Activated T-helper 1 cell treated with anti-CD3 and anti-CD28 coated beads, Interleukin-2, amount 50 U/mL, for 16 hours (primary cell): ENCODE measurements at places on chromosomes 5 and 9.

- no peak for DNase-seq
Measured at GRCh38 chr9:101791938-101792337, 53.5 kb upstream of the GRIN3A start.

DNA sequence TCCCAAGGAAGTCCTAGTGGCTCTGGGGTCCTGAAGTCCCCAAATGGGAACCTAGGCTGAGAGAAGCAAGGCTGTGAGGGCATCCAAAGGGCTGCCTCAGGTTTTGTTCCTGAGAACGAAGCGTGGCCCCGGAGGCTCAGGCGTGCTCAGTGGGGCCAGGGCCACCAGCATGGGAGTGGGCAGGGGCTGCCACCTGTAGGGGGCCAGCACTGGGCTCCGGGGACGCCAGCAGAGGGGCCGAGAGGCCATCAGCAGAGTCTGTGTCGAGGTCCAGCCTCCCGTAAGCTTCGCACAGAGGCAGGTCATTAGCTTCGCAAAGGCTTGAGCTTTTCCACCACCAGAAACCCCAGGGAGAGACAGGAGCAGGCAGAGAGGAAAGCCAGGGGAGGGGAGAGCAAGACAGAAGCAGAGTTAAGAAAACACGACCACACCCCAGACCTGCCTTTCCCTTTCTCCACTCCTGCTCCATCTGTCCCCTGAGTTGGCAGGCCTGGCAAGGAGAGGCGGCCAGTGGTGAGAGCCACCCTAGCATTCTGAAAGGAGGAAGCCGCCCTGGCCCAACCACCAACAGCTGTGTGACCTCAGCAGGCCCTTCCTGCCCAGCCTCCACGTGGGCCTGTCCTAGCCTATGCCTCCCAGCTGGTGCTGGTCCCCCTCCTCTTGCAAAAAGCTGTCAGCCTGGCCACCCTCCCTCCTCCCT, 5.5 kb upstream of the SURF6 start:
- DNase-seq = no peak

GRCh38 chr9:84340535-84340934, at the start of gene SLC28A3:
TSS of gene SLC28A3 (minus strand) at chr9:84340758. CDS start at chr9:84340633, 125 bp downstream.
- DNase-seq = no peak

- DNase-seq = peak; percentile 4
Measured at GRCh38 chr5:758698-759053, 25.9 kb downstream of the ZDHHC11B start.

DNA sequence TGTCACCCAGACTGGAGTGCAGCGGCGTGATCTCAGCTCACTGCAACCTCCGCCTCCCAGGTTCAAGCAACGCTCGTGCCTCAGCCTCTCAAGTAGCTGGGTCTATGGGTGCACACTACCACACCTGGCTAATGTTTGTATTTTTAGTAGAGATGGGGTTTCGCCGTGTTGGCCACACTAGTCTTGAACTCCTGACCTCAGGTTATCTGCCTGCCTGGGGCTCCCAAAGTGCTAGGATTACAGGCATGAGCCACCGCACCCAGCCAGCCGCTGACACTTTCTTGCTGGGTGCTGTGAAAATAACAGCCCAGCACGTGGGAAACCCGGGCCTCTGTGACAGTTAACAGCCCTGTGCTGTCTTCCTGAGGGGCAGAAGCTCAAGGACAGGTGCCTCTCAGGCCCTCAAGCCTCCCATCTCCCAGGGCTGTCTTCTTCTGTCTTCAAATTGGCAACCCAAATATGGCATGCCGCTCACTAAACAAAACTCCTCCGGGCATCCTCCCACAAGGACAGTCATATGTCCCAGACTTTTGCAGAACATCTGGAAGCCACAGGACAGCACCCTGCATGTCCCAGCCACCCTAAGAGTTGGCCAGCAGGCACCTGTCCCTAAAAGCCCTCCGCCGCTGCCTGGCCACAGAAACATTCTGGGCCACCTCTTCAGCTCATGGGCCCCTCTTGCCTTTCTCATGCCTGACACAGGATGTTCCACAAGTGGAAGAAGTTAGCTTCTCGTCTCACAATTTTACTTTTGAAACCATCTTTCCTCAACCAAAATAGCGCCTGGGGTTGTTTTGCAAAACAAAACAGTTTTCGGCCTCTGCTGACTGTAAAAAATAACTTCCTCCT, 233.6 kb downstream of the SYK start:
- no peak for DNase-seq

DNA sequence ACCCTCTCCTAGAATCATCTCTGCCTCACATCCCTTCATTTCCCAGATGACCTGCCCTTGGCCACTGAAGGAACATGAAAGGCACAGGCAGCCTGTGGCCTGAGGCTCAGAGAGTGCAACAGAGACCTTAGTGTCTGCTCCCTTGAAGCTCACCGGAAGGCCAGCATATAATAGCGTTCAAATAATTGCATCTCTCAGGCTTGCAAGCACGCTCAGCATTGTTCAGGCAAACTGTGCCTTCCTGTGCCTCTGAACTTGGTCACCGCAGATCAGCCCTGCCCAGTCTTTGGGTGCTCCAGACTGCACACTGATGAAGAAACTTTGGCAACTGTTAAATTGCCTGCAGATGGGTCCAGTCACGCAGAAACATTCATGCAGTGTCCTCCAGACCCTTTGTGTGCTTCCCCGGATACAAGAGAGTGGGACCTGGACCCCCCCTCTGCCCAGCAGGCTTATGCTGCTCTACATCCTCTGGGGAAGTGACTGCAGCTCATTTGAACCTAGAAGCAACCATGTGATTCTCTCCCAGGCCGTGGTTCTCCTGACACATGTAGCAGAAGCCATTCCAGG, 216.0 kb upstream of the ANKRD55 start:
- DNase-seq = no peak

GRCh38 chr9:136644593-136645351, 17.9 kb upstream of the EGFL7 start:
- DNase-seq = peak; percentile 47

DNA sequence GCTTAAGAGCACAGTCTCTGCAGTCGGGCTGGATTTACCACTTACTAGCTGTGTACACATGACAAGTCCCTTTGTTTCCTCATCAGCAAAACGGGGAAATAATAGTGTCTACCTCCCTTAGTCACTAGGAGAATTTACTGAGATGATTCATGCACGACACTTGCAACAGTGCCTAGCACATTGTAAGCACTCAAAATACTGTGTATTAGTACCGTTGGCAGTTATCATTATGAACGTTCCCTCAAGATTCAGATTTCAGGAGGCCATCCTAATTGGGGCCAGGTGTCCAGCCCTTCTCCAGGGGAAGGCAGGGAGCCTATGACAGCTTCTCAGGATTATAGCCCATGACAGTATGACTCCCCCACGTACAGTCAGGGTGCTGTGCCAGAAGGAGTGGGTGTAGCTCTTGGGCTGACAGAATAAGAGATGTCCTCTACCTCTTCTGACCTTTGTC, 164.3 kb downstream of the DOCK2 start:
- DNase-seq = no peak

DNA sequence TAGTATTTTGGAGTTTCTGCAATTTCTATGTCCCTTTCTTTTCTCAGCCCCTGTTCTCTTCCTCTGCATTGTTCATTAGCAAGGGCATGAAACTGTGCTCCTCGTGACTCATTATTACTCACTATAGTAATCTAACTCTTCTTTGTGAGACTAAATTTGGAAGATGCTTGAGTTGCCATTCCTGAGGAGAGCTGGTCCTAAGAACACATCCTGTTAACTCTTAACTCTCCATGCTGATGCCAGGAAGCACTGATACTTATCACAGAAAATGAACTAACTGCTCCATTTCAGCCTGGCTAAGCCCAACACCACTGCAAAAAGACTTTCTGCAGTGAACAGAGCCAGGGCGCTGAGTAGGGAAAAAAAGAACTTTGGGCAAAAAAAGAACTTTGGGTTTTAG, 10.6 kb upstream of the CSNK1A1 start:
- no peak for DNase-seq

DNA sequence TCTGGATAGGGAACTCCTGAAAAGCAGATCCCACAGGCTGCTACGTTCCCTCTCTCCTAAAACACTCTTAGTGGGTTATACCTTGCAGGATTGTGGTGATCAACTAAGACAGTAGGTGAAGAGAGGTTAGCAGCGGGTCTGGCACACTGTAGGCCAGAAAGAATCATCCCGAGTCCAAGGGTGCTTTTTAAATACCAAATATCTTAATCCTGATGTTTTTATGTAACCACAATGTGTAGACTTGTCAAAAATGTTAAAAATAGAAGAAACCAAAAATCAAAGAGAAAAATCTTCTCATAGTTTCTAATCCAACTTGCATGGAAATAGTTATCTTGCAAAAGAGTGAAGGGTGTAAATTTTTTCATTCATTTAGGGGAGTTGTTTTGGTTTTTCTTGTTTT, 52.3 kb upstream of the IFNK start:
- DNase-seq = no peak

DNA sequence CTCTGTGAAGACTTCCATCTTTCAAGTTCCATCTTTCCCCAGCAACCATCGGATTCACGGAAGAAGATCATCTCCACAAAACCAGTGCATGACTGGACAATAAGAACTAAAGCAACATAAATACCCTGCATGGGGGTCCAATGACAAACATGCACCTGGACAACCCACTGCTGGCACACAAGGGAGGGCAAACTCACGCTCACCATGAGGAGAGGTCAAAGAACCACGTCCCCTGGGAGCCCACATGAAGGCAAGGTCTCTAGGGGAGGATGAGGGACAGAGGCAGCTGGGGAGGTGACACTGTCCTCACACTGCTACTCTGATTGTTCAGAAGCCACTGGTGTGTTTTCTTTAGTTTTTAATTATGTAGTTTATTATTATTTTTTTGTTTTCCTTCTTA, 190.8 kb downstream of the MED10 start:
- DNase-seq = no peak

GRCh38 chr5:124524552-124525232, 221.7 kb downstream of the ZNF608 start:
- DNase-seq = no peak

- no peak for DNase-seq
Measured at GRCh38 chr5:64497386-64497785, 8.4 kb upstream of the RGS7BP start.

GRCh38 chr9:105656131-105656921, 5.9 kb upstream of the TAL2 start:
- DNase-seq = no peak

DNA sequence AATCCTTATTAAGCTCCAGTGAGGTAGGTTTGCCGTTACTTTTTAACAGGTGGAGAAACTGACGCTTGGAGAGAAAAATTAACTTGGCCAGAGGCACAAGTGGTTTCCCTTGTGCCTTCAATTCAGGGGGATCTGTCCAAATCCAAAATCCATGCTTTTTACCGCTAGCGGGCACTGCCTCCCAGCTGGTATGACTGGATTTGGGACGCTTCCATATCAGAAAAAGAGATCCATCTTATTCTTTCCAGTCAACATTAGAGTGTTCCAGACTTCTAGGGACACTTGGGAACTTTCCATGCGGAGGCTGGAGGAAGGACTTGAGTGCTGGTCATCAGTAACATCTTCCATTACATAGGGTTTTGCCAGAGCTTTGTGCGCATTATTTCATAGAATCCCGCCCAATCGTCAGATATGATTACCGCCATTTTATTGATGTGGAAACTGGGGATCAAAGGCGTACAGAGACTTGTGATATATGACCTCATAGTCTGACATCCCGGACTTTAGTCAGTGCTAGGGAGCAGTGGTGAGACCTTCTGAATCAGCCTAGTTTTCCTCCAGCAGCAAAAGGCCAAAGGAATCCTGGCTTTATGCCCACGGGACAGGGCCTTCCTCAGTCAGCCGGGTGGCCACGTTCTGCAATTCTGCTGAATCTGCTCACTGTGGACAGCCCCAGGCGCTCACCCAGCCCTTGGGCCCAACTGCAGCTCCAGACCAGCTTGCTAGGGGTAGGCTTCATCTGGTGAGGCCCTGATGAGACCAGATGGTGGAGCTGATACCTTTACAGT, 1.1 kb upstream of the GNPDA1 start:
- DNase-seq = no peak

DNA sequence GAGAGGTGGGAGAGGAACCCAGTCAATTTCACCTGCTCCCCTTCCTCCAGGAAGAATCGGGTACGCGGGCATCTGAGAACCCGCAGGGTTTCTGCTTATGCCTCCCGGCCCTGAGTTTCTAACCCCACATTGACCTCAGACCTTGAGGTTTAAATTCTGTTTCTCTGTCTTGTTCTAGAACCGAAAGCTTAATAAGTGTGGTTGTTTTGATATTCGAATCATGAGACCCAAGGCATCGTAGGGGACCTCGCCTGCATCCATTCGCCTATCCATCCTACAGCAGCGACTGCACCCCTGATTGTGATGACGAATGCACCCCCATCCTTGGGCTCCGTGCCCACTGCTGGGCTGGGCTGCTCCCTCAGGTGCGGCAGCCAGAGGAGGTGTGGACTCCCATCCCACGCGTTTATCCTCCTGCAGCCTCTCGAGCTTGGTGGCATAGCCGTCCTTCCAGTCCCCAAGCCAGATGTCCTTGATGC, 80.8 kb upstream of the IER5L start:
- DNase-seq = no peak

DNA sequence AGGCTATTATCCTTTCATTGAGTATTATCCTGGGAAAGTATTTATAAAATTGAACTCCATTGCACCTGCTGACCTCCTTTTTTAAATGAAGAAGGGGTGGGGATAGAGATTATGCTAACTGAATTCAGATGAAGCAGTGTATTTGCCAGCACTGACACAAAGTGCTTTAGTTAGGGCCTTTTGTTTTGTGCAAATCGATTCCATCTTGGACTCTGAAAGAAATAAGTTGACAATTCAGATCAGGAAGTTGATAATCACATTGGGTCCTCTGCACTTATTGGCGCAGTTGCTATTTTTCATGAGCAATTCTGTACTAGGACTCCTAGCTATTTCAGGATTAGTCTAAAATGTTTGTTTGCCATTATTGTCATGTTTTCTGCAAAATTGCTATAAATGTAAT, 101.6 kb upstream of the FSD1L start:
- DNase-seq = no peak

DNA sequence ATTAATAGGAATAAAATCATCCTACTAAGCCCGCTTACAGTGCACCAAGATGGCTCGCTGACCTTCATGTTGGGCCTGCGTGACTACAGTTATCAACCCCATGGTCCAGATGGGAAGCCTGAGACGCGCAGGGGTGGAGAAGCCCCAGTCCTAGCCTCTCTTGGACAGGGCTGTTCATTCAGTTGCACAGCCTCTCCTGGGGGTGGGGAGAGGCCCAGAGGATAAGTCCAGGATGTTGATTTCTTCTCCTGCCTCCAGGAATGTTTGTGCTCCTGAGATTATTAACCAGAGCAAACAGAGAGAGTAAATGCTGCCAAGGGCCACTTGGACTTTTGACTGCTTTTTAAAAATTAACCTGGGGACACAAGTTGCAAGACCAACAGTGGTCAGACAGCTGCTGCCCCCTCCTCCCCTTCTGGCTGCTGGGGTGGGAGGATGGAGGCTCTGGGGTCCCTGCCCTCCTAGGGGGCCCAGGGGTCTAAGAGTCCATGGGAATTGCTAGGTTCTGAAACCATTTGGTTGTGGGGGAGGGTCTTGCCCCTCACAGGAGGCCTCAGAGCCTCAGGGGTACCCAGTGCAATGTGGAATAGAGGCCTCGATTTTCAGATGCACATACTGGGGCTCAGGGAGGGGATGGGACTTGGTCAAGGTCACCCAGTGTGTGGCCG, 2.8 kb upstream of the AMBP start:
- no peak for DNase-seq
